ENCODE measurements at places on chromosomes 1 and 21.
A peak's percentile ranks its signal among the peaks of the same experiment; 100 is the strongest.

DNA sequence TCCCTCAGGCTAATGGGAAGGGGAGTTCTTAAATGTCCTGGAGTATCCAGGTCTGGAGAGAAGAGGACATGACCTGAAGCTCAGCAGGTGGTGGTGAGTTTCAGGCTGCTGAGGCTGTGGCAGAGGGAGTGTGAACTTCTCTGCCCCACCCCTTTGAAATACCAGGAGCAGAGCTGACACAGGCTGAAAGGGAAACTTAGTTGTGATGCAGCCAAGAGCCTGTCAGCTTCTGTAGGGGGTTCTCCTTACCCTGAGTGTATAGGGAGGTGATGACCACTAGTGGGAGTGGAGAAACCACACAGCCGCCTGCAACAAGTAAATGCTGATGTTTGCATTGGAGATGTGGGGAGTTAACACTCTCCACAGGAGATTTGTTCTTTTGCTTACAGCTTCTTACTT is 152.3 kb downstream of the FCRL5 start:
- no peak for DNase-seq

DNA sequence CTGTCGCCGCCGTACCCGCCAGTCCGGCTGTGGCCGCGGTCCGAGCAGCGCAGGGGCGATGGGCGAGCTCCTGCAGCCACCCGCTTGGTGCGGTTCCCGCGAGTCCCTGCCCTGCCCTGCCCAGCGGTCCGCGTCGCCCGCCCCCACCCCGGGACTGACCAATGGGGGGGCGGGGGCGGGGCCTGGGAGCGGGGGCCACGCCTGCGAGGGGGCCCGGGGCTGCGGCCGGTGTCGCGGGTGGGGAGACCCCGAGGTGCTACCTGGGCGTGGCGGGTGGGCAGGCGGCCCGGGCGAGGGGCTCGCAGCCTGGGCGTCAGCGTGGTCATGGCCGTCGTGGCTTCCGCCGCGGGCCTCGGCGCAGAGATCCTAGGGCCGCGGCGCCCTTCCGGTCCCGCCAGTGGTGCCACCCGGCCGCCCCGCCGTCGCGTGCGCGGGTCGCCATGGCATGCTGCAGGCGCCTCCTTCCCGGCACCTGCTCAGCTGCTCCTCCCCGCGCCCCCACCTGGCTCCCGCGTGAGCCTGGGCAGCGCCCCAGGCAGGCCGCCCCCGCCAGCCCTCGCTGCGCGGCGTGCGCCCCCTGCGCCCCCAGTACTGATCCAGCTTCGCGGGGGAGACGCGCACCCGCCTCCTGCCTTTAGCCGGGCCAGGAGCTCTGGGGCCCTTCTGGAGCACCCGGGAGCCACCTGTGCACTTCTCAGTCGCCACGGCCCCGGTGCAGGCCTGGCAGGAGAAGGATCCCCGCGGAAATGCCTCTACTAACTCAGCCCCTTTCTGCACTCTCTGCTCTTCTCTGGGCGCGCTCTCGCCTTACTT is at the start of gene BMP8B:
Gene BMP8B (minus strand): TSS at position 108 of the 813 bp plus-strand sequence. CDS start 380 bp downstream, outside the sequence.
- peak; percentile 79 for DNase-seq

DNA sequence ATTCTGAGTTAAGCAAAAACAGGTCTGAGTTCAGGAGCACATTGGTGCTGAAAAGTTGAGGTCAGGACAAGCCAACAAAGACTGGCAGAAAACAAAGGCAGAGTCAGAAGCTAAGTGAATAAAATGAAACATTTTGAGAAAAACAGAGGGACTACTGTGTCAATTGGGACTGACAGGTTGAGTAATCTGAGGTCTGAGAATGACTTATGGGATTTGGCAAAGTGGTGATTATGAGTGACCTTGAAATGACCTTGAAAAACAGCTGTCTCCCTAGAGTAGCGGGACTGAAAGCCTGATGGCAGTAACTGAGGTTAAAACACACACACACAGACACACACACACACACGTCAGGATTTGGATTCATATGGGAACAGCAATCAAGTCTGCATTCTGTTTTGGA is 8.8 kb upstream of the COG2 start:
- no peak for DNase-seq

GRCh38 chr1:24351247-24351646 is 32.1 kb downstream of the GRHL3 start:
- DNase-seq, result peak; percentile 83

DNA sequence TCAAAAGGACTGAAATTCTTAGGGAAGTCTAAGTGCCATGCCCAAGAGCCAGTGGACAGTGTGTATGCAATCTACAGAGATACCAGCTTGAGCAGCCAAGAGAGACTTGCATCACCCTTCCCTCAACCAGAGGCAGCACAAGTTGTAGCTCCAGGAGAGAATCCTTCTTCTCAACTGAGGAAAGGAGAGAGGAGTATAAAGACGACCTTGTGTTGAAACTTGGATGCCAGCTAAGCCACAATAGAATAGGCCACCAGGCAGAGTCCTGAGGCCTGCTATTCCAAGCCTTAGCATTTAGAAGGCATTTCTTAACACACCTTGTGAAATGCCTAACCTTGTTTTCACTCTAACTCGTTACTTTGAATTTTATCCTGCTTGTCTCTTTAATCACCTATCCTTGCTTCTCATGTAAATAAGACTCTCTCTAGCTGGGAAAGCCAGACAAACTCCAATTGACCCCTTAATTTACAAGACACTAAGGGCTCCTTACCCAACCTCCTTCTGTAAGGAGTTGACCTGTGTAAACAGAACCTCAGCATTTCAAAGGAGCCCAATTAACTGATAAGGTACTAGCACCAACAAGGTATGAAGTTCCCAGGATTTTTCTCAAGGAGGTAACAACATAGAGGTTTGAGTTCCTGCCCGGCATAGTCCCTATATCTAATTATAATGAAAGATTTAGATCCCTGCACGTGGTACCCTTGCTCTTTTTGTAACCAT is 738.8 kb downstream of the AMY1C start:
- DNase-seq, result no peak

GRCh38 chr1:115764541-115764940 is 4.0 kb downstream of the CASQ2 start:
- DNase-seq, result peak; percentile 40

DNA sequence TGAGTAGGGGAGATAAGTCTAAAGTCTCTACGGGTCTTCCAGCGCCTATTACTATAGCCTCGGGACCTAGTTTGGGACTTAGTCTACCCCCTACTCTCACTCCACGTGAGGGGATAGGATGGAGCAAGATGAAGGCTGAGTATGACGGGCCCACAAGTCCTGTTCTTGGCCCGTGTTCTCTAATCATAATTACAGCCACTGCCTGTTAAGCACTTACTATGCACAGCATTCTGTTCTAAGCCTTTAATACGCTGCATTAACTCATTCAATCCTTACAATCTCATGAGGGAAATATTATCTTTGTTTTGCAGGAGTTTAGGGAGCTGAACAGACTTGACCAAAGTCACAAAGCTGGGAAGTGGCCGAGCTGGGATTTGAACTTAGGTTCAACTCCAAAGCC is 23.9 kb upstream of the EPB41 start:
- DNase-seq, result peak; percentile 56

- peak; percentile 75 for DNase-seq
Observed at GRCh38 chr1:150572918-150573647, 6.3 kb downstream of the MCL1 start.

- DNase-seq, result no peak
Observed at GRCh38 chr1:147565189-147565980, 24.1 kb downstream of the BCL9 start.
